Skeletal muscle cell (primary cell): ENCODE measurements at places on chromosomes 2 and 18.

DNA sequence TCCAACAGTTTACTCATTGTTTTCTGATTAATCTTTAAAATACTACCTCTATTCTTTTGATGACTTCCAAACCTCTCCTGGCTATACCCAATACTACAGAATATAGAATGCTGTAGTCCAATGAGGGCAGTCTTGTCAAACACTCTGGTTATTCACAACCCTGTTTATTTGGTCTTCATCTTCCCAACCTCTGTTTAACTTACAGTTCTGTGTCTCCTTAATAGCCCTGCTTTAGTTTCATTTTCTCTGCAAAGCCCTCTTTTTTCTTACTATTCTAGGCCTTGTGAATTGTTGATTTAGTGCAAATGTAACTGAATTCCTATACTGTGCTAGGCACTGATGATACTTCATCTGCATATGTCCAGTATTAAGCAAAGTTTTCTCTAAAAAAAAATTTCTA, 40.0 kb downstream of the ACVR2A start:
- no peak for DNase-seq

GRCh38 chr2:197673106-197673505, 2.3 kb downstream of the RFTN2 start:
- no peak for DNase-seq

- no peak for DNase-seq
These were observed 479.4 kb upstream of the VRK2 start for GRCh38 chr2:57567245-57567644.

GRCh38 chr2:51695531-51695930, 663.6 kb upstream of the NRXN1 start:
- DNase-seq = no peak

- no peak for DNase-seq
These were observed 2.2 kb downstream of the TMEM18 start for GRCh38 chr2:675051-675450.

DNA sequence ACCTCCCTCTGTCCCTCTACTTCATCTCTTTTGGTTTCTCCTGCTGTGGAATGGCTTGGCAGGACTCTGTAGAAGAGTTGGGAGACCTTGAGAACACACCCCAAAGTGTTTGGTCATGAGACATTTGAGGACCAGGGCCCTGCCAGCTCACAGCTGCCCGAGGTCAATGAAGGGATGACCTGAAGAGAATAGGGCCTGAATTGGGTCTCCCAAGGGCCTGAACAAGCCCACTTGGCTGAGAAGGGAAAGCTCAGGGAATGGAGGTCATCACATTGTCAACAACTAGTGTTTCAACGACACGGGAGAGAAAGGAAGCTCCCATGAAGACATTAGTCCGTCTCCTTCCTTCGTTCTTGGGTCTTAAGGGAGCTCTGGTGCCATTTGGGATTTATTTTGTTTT, 52.8 kb downstream of the TTC32 start:
- DNase-seq = no peak

GRCh38 chr18:58870130-58870529, 5.5 kb downstream of the ZNF532 start:
- DNase-seq = no peak

- no peak for DNase-seq
These were observed at the start of gene CXCR2 for GRCh38 chr2:218125626-218126080. Gene CXCR2, plus strand, starts transcription at chr2:218126028. Its CDS starts 8,774 bp downstream, at chr2:218134802.

DNA sequence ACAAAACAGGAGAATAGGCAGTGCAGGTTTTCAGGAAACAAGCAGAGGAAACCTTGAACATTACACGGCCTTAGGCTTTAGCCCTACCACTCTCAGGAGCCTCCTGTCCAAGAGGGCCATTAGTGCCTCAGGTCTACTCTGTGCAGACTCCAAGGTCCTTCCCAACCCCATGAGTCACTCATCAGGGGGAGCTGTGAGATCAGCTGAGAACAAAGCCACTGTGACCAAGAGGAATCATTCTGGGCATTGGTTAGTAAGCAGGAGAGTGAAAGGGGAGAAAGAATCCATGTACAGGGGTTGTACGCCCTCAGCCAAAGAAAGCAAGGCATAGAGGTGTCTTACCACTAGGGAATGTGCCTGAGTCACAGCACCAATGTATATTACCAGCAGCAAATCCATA, 680.3 kb downstream of the DPP10 start:
- DNase-seq = no peak
